ENCODE measurements at places on chromosomes 12 and 14. TPM values are rescaled to one million over a fixed set of nuclear protein-coding genes. Genes with fewer than 3 reads are reported as not detected.

GZMH gene
- polyA plus RNA-seq = 0.34 TPM

MLEC gene
- 54.6 TPM for polyA plus RNA-seq

CLEC2A gene
- polyA plus RNA-seq = not detected

TCL1A gene
- 0.08 TPM for polyA plus RNA-seq

ENO2 gene
- 68.4 TPM for polyA plus RNA-seq

AKAP3 gene
- 1.3 TPM for polyA plus RNA-seq

SALL2 gene
- polyA plus RNA-seq = 11.9 TPM

ESPL1 gene
- polyA plus RNA-seq = 0.33 TPM

RESF1 gene
- polyA plus RNA-seq = 29.8 TPM

All from urinary bladder (tissue), 4 donors.